ENCODE measurements at places on chromosomes 7 and 10.

GRCh38 chr10:72173619-72174296 lies 42.1 kb upstream of the ANAPC16 start:
- no peak for DNase-seq

GRCh38 chr7:138907850-138908249 lies 73.3 kb downstream of the KIAA1549 start:
- DNase-seq = no peak

DNA sequence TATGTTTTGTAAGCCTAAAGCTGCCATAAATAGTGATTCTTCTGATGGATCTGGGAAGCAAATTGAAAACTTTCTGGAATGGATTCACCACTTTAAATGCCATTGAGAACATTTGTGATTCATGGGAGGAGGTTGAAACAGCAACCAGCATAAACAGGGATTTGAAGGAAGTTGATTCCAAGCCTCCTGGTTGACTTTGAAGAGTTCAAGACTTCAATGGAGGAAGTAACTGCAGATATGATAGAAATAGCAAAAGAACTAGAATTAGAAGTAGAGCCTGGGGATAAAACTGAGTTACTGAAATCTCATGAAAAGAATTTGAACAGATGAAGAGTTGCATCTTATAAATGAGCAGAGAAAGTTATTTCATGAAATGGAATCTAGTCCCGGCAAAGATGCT lies 99.2 kb downstream of the LRRC4 start:
- no peak for DNase-seq

DNA sequence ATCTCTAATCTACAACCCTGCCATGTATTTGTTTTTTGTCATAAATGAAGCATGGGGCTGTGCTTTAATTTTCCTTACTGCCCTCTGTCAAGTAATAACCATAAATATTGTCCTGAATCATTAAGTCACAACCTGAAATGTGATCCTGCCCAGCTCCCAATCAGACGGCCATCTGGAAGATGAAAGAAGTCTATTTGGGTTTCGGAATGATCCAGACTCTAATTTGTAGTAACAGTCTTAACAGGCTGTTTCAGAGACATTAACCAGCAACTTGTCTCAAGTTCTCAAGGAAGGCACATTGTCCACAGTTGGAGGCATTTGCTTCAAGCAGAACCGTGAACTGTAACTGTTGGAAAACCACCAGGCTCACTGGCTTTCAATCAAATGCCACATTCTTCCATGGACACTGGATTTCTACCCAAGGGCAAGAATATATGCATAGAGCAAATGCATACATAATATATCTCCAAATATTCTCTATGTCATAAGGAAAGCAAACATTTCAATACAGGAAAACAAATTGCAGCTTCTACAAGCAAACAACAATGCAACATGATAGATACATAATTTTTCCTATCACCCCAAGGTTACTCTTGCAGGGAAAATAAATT lies 405.2 kb upstream of the NPVF start:
- DNase-seq = no peak

DNA sequence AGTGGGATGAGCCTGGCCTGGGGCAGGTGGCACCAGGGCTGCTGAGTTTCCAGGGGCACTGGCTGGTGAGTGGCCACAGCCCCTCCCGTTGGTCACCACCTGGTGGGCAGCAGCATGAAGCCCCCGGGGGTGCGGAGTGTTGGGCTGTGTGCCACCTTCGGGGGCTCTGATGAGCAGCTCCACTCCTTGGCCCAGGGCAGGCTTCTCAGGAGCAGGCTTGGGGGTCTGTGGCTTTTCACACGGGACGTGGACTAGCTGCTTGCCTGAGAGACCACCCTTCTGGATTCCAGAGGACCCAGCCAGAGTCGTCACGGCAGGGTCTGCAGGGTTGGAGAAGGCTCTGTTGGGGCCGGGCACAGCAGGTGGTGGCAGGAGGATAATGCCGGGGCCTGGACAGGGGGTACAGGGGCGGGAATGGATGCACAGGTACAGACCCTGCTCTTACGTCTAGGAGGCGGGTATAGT lies 193.1 kb downstream of the ADARB2 start:
- DNase-seq = no peak

DNA sequence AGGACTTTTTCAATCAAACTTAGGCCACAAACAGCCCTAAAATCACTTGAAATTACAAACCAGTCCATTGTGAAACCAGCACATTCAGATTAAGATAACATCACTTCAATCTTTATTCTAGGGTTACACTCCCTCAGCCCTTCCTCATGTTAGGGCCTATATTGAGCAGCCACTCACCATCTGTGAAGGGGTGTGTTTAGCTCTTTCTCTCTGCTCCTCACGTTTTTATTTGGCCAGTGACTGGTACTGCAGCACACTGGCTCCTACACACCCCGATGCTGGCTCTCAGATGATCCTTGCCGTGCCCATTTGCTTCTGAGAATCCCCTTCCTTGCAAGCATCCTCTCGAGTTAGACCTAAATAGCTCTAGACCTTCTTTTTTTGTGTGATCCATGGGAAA lies 604.5 kb downstream of the INHBA start:
- no peak for DNase-seq

- DNase-seq = no peak
Observed at GRCh38 chr10:57864765-57865680, 402.7 kb downstream of the IPMK start.

DNA sequence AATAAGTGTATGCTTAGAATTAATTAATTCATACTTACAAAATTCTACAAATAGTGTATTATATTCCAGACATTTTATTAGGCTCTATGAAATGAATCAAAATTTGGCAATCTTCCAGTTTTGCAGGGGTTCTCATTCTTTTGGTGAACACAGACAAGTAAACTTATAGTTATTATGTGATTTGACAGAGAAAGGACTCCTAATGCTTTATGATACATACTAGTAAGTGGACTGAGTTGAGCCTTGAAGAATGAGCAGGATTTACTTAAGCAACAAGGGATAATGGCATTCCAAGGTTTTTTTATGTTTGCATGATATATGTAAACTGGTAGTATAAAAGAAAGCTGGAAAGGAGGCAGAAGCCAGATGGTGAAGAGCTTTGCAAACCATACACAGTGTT lies 145.7 kb upstream of the FERD3L start:
- DNase-seq = no peak

DNA sequence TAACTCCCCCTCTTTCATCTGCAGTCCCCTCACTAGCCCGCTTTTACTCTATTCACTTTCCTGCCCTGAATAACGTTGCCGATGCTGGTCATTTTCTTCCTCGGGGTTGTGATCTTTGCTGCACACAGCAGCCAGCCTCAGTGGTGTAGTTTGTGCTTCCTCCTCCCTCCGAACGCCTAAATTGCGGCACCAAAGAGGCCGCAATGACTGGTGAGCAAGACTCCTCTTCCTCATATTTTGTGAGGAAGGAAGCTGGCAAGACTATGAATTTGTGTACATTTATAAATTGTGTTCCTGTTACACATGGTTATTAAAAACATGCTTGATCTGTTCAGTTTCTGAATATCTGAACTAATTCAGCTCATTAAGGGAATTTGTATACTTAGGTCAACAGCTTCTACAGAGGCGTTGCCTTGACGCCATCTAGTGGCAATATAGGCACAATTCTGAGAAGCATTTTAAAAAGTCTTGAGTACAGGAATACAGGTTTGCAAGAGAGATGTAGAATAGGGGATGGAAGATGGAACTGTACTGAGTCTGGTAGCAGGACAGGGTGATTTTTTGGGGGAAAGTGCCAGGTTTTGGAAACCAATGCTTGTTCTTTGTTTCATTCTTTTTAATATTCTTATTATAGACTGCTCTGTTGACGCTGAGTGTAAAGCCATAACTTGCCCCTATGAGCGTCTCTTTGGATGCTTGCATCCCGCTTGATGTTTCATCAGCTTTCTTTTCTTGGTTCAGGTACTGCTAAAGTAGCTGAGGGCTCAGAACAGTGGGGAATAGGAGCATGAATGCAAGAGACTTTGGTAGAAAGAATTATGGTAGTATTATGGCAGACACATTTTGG lies 4.1 kb upstream of the TAS2R5 start:
- DNase-seq = no peak

GRCh38 chr10:95031656-95032055 lies 37.6 kb downstream of the CYP2C8 start:
- DNase-seq = no peak

GRCh38 chr10:689452-690371 lies at the start of gene DIP2C:
TSS of gene DIP2C (minus strand) at chr10:689668. CDS start at chr10:689578, 90 bp downstream.
- no peak for DNase-seq

- no peak for DNase-seq
Observed at GRCh38 chr7:81883801-81884393, 114.0 kb upstream of the HGF start.

GRCh38 chr7:138627361-138627760 lies 73.8 kb downstream of the SVOPL start:
- DNase-seq = no peak

DNA sequence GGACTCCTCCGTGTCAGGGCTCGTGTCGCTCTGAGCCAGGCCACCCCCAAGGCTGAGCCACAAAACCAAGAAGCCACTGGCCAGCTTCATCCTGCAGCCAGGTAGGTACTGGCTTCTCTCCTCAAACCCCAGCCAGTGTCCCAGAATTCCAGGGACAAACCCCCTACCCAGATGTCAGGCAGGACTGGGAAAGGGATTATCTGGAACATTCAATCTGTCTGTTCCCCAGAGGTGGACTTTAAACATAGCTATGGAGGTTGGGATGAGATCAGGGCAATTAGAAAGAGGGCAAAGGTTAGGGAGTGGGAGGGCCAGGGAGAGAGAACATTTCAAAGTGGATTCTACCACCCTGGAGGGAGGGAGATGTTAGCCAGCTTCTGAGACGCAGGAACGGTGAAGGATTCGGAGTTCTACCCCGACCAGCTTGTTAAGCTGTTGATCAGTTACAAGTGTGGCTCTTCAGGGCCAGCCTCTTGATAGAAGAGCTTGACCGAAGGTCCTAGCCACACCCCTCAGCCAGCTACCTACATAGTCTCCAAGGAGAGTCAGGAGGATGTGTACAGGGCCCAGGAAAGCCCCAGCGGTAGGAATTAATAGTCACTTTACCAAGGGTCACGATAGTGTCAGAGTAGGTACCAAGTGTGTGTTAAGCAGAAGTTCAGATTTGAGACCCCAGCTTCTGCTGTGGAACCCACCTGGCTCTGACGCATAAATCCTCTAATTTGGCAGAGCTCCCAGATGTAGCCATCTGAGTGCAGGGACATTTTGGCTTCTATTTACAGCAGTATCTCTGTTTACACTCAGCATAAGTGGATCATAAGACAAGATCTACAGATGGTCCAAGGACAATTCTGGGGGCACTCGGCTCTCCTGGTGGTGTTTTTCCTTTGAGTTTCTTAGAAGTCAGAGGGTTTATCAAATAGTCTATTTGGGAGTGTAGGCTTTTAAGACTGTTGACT lies at the start of gene PLA2G12B:
Gene PLA2G12B (minus strand): TSS at position 211 of the 959 bp plus-strand sequence. CDS start 121 bp downstream, at position 90.
- no peak for DNase-seq

DNA sequence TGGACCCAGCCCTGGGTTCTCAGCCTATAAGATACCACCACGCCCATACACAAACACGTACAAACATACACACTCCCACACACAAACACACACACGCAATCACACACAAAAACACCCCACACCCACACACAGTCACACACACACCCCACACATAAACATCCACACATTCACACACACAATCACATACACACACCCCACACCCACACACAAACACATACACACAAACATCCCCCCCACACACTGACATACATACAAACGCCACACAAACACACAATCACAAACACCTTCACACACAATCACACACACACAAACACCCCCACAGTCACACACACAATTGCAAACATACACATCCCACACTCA lies 79.3 kb upstream of the CPXM2 start:
- DNase-seq = no peak

DNA sequence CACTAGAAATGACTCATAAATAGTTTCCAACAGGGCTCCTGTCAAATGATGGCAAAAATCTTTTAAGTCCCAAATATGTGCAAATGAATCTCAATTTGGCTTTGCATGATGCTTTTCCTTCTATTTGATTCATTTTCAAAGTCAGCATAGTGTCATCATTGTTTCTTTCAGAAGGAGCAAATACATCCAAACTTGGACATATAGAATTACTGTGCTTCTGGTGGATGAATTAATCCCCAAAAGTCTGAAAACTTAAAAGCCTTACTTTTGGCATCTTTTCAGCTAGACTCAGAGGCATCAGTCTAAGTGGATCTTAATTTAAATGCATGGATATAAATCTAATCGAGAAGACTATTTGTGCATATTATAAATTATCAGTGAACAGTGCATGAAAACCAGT lies 578.1 kb upstream of the FZD8 start:
- no peak for DNase-seq

DNA sequence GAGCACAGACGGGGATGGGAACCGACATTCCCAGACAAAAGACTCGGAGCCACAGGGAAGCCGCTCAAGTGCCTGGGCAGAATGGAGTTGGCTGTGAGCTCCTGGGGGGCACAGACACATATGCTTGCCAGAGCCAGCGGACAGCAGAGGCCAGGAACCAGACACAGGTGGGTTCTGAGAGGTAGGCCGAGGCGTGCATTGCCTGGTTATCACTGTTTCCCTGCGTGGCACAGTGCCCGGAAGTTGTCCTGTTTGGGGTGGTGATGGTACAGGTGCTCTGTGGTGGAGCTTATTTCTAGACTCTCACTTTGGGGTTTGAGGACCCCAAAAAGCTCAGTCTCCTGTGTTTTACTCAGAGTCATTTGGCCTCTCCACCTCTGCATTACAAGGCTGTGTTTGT lies 2.5 kb downstream of the PALD1 start:
- DNase-seq = no peak

GRCh38 chr7:70352906-70353305 lies 754.6 kb downstream of the AUTS2 start:
- DNase-seq = no peak

GRCh38 chr10:14409247-14409646 lies 78.5 kb upstream of the FRMD4A start:
- DNase-seq = peak; percentile 42

- no peak for DNase-seq
Observed at GRCh38 chr10:14173706-14174594, 156.8 kb downstream of the FRMD4A start.

DNA sequence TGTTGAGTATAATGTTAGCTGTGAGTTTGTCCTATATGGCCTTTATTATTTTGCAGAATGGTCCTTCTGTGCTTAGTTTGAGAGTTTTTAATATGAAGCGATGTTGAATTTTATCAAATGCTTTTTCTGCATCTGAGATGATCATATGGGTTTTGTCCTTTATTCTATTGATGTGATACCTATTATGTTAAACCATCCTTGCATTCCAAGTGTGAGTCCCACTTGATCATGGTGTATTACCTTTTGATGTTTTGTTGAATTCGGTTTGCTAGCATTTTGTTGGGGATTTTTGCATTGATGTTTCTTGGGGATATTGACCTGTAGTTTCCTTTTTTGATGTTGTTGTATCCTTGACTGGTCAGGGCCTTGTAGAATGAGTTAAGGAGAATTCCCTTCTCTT lies 166.4 kb downstream of the MLLT10 start:
- DNase-seq = no peak

- no peak for DNase-seq
Observed at GRCh38 chr7:142933624-142934023, at the start of gene TRPV5. TSS of gene TRPV5 (minus strand) at chr7:142933746. CDS start at chr7:142933459, 287 bp downstream.

Data from stimulated activated CD4-positive, alpha-beta T cell treated with anti-CD3 and anti-CD28 coated beads, Interleukin-15, amount 100 ng/mL, for 48 hours (primary cell).